Activated CD8-positive, alpha-beta T cell treated with anti-CD3 and anti-CD28 coated beads, Interleukin-2, amount 10 ng/mL, durations not matched to agents 7 days and 5 days (primary cell): ENCODE measurements at places on chromosomes 2 and 18. TPM values are rescaled to one million over a fixed set of nuclear protein-coding genes. Genes with fewer than 3 reads are reported as not detected.

Gene FBXO41
- 32.3 TPM for total RNA-seq

Gene IL36RN
- total RNA-seq: not detected

Gene EGR4
- not detected for total RNA-seq

Gene TUBA3E
- not detected for total RNA-seq

Gene KIF1A
- 0.81 TPM for total RNA-seq

Gene PLCD4
- total RNA-seq: 0.26 TPM

Gene RAB31
- total RNA-seq: not detected

- H3K27ac ChIP-seq: no peak overlapping the region
- no peak for DNase-seq
- H3K27me3 ChIP-seq: peaks cover 13% of the 10 kb centered on the region
- H3K4me3 ChIP-seq: no peak overlapping the region
Observed at GRCh38 chr2:74747411-74748080, 86.4 kb upstream of the HK2 start.

DNA sequence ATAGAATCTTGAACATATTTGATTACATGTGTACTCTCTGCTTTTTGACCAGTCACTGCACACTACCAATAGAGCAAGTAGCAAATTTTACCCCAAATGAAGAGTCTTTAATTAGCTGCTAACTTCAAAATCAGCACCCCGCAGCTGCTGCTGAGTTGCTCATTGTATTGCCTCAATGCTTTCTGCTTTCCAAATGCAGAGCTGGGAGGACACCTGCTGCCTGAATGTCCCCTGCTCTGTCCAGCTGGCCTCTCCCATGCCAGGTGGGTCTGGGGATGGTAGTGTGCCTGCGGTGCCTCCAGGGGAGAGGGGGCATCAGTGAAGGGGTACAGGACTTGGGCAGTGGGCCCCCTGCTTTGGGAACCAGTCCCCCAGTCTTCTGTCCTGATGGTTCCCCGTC, 184.8 kb downstream of the PRKCE start:
- DNase-seq: no peak
- H3K27me3 ChIP-seq: no peaks in the 10 kb centered on the region
- no peak overlapping the region for H3K4me3 ChIP-seq
- H3K4me1 ChIP-seq: peaks cover 44% of the 10 kb centered on the region

DNA sequence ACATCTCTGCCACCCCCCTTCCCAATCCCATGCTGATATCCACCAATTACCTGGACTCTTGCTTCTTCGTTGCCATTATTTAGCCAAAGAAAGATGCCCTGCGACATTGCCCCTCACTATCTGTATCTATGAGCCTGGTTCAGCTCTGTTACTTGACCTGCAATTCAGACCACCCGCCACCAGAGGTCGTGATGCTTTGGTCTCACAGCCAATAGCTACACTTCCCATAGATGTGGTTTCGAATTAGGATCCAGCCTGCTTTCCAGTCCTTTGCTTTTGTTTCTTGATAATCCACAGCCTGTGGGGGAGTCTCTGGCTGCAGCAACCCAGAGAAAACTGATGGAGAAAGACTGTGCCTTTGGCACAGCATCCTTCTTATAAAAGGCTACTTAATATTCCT, 239.4 kb downstream of the KLHL29 start:
- no peaks in the 10 kb centered on the region for H3K36me3 ChIP-seq
- H3K27ac ChIP-seq: no peak overlapping the region
- DNase-seq: peak; percentile 38
- no peak overlapping the region for H3K4me3 ChIP-seq
- no peaks in the 10 kb centered on the region for H3K4me1 ChIP-seq

DNA sequence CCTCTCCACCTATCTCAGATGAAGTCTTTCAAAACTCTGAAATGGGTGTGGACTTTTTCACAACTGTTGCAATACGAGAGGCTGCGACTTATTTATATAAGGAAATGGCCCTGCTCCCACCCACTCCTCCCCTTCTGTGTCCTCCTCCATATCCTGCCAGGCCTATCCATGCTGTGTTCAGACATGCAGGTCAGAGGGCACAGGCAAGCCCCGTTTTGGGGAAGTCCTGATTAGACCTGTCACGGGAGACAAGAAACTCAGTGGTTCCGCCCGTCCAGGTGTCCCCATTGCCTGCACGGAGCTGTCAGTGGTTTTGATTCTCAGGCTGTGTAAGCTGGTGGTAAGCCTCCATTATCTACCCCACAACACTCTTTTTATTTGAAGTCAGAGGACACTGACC, 99.6 kb upstream of the MGAT5 start:
- H3K4me1 ChIP-seq: peaks cover 5% of the 10 kb centered on the region
- DNase-seq: no peak
- no peak overlapping the region for H3K27ac ChIP-seq
- H3K4me3 ChIP-seq: no peak overlapping the region
- H3K27me3 ChIP-seq: no peaks in the 10 kb centered on the region

DNA sequence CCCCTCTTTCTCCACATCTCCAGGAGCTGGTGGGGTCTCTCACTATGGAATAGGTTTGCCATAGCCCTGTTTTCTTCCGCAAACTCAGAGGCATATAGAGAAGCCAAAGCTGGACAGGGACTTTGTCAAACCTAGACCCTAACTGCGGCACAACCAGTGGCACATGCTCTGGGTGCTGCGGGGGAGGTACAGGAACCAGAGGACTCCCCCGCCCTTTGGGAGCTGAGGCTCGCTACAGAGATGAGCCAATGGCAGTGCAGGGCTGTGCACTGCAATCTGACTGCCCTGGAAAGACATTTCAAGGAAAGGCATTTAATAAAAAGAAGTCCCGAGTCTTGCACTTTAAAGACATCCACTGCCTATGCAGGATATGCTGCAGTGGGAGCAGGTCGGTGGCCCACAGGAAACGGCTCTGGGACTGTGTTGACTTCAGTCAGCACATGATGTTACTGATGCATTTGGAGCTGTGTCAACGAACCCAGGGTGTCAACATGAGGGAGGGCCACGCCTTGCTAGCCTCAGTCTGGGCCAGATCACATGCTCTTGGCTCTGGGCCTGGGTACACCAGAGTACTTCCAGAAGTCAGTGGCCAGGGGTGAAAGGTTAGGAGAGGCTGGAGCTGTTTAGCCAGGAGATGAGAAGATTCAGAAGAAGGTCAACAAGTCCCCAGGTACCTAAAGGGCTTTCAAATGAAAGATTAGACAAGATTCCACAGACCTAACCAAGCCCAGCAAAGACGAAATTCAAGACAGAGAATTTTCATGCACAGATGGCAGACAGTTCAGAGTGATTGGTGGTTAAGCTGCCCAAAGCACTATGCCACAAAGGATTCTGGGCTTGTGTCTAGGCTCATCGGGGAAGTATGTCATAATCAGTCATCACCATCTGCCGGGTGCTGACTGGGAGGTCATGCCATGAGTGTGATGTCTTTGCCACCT, 8.2 kb downstream of the SLC35F6 start:
- peaks cover 44% of the 10 kb centered on the region for H3K36me3 ChIP-seq
- DNase-seq: peak; percentile 71
- peak overlapping the region; percentile 51 for H3K4me3 ChIP-seq
- H3K27ac ChIP-seq: peak overlapping the region; percentile 91
- peaks cover 68% of the 10 kb centered on the region for H3K4me1 ChIP-seq

DNA sequence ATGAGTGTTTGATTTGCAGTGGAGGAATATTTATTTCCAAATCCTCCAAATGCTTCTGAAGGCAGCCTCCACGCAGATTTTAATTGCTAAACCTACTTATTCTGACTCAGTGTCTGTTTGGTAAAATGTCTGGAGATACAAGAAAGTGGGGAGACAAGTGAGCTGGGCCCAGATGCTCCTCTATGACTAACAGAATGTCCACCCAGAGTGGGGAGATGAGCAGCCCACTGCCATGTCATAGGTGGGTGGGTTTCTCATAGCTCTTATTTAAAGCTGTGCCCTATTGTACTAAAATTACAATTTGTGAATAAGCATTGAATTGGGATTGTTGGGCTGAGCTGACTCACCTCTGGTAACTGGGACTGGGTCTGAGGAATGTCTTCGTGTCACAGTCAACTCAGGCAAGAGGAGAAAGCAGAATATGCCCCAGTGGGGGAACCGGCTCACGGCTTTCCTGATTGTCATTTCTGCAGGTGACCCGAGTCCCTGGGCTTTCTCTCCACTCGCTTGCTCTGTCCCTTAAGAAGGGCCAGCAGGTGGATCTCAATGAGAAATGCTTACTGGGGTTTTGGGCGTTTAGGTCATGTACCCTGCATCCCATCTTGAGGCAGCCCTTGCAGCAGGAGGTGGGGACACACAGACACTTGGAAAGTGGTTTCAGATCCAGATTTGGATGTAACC, 116.3 kb upstream of the SPRED2 start:
- no peak for DNase-seq
- H3K27me3 ChIP-seq: peaks cover 5% of the 10 kb centered on the region
- H3K4me1 ChIP-seq: peaks cover 3% of the 10 kb centered on the region
- H3K4me3 ChIP-seq: no peak overlapping the region

DNA sequence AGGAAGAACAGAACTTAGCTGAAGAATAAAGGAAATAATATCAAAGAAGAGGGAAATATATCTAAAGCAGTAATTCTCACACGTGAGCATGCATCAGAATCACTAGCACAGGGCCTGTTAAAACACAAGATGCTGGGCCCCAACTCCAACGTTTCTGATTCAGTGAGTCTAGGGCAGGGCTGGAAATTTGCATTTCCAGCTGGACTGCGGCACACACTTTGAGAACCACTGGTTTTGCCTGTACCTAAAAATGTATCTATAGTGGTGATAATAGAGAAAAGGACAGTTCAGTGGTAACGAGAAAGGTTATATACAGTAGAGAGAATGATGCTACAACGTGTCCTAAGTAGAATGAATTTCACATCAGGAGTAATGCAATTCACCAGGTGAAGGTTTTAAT, 11.2 kb downstream of the REV1 start:
- peaks cover 11% of the 10 kb centered on the region for H3K4me1 ChIP-seq
- peaks cover 11% of the 10 kb centered on the region for H3K36me3 ChIP-seq
- no peak overlapping the region for H3K27ac ChIP-seq
- DNase-seq: no peak
- no peak overlapping the region for H3K4me3 ChIP-seq

DNA sequence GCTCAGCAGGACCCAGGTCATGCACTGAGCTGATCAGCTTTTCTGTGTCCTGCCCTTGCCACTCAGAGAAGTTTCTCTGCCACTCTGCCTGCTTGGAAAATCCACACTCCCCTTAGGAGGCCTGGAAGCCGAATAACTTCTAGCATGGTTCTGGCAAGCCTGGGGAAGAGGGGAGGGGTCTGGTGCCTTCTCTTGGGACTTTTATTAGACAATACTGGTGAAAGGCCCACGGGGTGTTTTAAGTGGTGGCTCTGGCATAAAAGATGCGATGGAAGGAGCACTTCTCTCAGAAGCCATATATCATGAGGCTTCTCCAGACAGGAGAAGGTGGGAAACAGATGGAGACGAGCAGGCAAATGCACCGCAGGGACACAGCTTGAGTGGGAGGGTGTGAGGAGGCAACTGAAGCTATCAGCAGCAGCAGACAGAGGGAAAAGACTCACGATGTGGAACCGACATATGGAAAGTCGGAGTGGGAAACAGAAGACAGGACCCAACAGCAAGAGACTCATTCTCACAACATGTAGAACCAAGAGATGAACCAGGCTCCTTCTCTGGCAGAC, 141.8 kb upstream of the CTNNA2 start:
- no peak for DNase-seq
- no peaks in the 10 kb centered on the region for H3K36me3 ChIP-seq
- H3K4me3 ChIP-seq: no peak overlapping the region
- H3K27me3 ChIP-seq: no peaks in the 10 kb centered on the region

DNA sequence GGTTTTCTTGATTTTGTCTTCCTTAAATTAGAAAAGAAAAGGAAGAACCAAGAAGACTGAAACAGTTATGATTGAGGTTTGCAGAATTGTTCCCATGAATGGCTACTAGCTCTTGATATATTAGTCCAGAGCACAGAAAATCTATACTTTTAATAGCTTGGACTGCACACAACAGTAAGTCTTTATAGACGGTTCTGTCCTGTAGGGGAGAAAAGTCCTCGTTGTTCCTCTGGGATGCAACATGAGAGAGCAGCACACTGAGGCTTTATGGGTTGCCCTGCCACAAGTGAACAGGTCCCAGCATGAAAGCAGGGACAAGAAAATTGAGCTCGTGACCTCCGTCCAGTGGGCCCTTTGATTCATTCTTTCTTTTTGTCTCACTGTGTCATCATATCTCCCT, 41.5 kb downstream of the RAB31 start:
- no peak for DNase-seq
- no peaks in the 10 kb centered on the region for H3K36me3 ChIP-seq
- H3K27me3 ChIP-seq: peaks cover 24% of the 10 kb centered on the region
- no peaks in the 10 kb centered on the region for H3K4me1 ChIP-seq
- H3K27ac ChIP-seq: no peak overlapping the region

- no peaks in the 10 kb centered on the region for H3K27me3 ChIP-seq
- no peak for DNase-seq
- H3K36me3 ChIP-seq: no peaks in the 10 kb centered on the region
- H3K4me1 ChIP-seq: no peaks in the 10 kb centered on the region
Observed at GRCh38 chr18:10759241-10759640, 233.4 kb downstream of the NAPG start.

DNA sequence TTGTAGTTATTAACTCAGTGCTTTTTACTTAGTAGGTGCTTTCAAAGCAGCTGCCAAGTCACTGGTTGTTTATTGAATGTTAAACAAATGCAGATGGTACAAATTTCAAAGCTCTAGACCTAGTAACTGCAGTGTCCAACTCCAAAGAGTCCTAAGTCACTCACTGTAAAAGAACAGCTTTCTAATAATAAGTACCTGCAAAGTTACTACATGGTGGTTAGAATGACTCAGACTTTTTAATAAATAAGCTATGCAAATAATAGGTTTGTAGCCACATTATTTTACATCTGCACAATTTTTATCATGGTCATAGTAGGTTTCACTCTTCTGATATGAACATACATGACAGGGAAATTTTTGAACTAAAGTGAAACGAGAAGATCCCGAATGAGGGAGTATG, 1620.4 kb upstream of the CELF4 start:
- no peak overlapping the region for H3K27ac ChIP-seq
- H3K27me3 ChIP-seq: no peaks in the 10 kb centered on the region
- no peak for DNase-seq
- no peaks in the 10 kb centered on the region for H3K36me3 ChIP-seq

DNA sequence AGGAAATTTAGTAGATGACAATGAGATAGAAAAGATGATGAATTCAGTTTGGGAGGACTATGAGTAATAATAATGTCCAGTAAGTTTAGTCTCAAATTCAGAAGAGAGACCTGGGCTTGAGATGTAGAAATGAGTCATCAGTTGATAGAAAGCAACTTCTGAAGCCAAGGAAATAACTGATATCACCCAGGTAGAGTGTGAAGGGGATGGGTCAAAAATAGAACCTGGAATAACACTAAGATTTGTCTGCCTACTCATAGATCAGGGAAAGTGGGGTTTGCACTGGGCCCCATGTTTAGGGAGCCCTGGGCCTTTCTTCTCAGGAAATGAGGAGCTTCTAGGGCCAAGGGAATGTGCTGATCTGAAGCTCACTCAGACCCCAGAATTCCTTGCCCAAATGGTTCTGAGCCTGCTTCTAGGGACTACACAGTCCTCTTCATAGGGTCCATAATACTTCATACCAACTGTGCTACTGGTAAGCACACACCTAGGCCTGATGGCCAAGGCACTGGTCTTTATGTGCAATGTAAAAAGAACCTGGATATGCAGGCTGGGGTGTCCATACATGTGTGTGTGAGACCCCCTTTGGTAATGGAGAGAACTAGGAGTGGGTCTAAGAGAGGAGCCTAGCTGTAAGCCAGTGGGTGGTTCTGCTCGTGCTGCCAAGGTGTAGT, 141.2 kb downstream of the IKZF2 start:
- H3K27me3 ChIP-seq: peaks cover 2% of the 10 kb centered on the region
- H3K36me3 ChIP-seq: peaks cover 47% of the 10 kb centered on the region
- H3K4me1 ChIP-seq: peaks cover 28% of the 10 kb centered on the region
- H3K4me3 ChIP-seq: no peak overlapping the region
- no peak for DNase-seq
- no peak overlapping the region for H3K27ac ChIP-seq

- DNase-seq: no peak
- no peak overlapping the region for H3K27ac ChIP-seq
- H3K27me3 ChIP-seq: no peaks in the 10 kb centered on the region
- no peaks in the 10 kb centered on the region for H3K4me1 ChIP-seq
- H3K4me3 ChIP-seq: no peak overlapping the region
Observed at GRCh38 chr2:29050591-29050990, 23.7 kb downstream of the PCARE start.
